ENCODE measurements at places on chromosomes 6 and 20. TPM values are rescaled to one million over a fixed set of nuclear protein-coding genes. Genes with fewer than 3 reads are reported as not detected.

- no peak for DNase-seq
Measured at GRCh38 chr20:14955399-14955798, 618.0 kb upstream of the FLRT3 start.

BEND6 gene
- total RNA-seq: 4.2 TPM

BPIFA1 gene
- not detected for total RNA-seq

GRCh38 chr6:43242908-43243663 lies at the start of gene TTBK1:
TSS of gene TTBK1 (plus strand) at chr6:43243481. CDS start at chr6:43246661, 3,180 bp downstream.
- no peak for DNase-seq

BLCAP gene
- total RNA-seq: 49.2 TPM

All from tibial nerve (tissue), 4 donors.